ENCODE measurements at places on chromosomes 7 and 10.

- no peak for DNase-seq
These were observed 39.4 kb downstream of the CSGALNACT2 start for GRCh38 chr10:43177595-43177994.

DNA sequence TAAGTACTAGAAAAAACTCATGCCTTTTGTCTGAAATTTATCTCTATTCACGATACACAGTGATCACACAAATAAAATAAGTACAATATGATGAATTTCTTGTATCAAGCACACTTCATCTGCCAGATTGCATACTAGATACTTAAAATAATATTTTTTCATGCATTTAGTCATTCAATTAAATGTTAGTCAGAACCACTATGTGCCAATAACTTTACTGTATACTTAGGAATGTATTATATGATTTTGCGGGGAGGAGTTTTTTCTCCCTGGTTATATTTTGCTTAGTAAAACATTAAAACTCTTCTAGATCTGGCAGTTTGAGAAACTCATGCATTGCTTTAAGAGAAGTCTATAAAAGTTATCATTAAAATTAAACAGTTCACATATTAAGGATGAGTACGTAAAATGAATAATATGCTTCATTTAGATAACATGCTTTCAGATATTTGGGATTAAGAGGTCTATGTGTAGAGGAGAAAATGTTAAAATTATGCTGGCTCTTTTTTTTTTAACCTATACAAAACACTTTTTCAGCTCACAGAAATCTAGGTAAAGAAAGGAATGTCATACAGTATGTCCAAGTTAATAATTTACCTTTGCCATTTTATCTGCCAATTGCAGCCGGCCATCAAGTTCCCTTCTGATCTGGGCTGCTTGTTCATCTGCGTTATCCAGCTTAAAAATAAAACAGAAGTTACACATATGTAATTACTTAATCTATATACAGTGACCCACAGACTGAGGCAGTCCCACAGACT, 70.1 kb downstream of the RNF133 start:
- no peak for DNase-seq

GRCh38 chr7:54877683-54878082, 118.7 kb upstream of the SEC61G start:
- DNase-seq, result no peak

GRCh38 chr7:113120647-113121046, 2.3 kb upstream of the SMIM30 start:
- DNase-seq, result no peak

DNA sequence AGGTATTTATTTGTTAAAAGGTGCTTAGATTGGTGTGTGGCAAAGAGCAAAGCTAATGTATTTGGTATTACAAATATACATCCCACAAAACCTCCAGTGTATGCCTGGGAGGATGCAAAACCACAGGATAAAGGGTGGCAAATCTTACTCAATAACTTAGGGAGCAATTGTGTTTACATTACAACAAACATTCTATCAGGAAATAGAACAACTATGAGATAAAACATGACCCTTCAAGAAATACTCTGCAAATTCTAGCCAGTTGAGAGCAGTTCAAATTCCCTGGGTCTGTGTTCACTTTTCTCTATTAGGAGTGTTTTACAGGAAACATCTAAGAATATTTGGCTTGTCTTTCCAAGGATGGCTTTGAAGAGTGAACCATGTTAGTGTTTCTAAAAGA, 64.9 kb downstream of the CUL1 start:
- no peak for DNase-seq

DNA sequence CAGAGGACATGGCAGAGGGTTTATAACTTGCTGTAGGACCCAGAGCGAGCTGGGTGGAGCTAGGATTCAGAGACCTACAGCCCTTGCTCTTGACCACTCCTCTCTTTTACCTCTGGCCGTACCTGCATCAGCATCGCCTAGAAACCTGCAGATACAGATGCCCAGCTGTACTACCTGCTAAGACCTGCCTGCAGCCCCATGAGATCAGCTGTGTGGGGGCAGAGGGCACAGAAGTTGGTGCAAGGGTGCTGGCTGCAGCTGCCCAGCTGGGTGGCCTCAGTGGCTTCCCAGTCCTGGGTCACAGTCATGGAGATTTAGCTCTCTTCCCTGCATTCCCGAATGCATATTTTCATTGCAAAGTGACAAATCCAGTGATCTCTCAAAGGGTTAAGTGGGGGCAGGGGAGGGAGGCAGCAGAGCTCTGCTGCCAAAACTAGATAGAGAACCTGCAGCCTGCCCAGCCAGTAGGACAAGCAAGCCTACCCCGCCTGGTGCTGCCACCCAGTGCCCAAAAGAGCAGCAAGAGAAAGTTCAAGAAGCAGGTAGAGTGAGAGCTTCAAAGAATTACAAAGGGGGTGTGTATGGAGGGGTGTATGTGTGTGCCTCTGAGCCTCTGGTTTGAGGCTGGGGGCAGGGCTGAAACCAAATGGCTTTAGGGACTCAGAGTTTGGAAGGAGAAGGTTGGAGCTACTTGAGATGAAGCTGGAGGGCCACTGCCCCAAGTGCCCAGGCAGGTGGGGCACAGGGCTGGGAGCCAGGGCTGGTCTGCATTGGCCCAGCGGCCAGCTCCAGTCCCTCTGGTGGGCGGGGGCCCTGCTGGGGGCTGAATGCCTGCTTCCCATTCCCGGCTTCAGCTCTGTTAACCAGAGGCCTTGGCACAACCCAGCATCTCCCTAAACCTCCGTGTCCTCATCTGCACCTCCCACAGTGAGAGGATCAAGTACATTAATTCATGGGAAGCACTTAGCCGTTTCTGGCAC, 6.9 kb downstream of the FAM241B start:
- no peak for DNase-seq
